ENCODE measurements at places on chromosomes 13 and 19.
A peak's percentile ranks its signal among the peaks of the same experiment; 100 is the strongest.

DNA sequence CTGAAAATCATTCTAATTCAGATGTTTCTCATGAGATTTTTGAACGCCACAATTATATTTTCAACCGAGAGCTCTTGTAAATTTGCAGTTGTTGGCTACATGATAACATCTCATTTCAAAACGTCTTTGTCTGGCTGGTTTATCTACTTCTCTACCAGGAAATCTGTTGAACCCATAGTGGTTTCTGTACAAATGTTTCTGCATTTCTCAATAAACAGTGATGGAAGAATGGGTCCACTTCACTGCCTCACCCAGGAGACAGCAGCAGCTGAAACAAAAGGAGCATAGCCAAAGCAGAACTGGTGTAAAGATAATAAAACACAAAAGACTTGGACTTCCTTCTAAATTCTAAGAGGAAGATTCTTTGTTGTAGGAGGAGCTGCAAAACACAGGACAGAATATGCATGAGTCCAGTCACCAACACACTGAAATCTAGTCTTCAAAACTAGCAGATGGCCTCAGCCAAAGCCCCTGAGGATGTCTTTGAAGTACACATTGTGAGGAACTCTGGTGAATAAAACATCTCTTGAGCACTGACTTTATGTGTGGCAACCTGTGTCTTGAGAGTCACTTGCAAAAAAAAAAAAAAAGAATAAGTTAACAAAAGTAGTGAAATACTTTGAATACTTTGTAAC lies 68.6 kb upstream of the FGF14 start:
- no peak for DNase-seq

DNA sequence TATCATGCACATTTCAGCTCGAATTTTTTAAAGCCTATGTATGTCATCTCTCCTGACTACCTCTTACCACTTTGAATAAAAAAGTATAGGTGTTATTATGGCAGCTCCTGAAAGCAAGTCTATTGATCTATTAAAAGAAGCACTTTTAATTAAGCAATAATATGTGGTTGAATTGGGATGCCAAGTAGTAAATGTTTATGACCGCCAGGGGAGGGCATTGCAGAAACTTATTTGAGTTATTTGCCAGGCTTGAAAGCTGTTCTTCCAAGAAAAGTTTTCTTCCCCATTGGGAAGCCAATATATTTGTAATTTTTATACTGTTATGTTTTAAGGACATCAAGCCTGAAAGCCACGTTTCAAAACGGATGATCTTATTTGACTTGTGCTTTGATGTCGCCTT lies 88.1 kb upstream of the SOX21 start:
- no peak for DNase-seq

GRCh38 chr19:44767295-44768180 lies 10.2 kb upstream of the CBLC start:
- no peak for DNase-seq

- peak; percentile 46 for DNase-seq
Measured at GRCh38 chr19:7515645-7516151, at the start of gene ZNF358. Gene ZNF358 (plus strand): TSS chr19:7516103. CDS start chr19:7519243, 3,140 bp downstream.

DNA sequence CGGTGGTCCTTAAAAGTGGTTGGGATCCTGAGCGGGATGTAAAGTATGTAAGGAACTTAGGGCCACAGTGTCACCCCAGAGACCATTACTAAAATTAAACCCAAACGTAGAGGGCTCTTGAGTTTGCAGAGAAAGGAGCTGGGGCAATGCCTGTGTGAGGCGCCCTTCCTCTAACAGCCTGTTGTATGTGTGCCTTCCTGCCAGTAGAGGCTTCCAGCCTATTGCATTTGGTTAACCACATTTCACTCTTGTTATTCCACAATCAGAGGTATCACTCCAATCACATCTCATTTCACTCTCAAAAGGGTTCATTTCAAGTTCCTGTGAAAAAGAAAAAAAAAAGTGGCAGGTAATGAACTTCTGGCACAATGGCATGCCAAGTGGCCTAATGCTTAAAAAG lies 29.4 kb downstream of the DIAPH3 start:
- no peak for DNase-seq

GRCh38 chr13:68368922-68369321 lies 1138.8 kb upstream of the PCDH9 start:
- DNase-seq, result no peak

- no peak for DNase-seq
Measured at GRCh38 chr13:61415749-61416148, at the start of gene PCDH20. Gene PCDH20 (minus strand): TSS chr13:61415849. CDS start chr13:61415158, 691 bp downstream.

DNA sequence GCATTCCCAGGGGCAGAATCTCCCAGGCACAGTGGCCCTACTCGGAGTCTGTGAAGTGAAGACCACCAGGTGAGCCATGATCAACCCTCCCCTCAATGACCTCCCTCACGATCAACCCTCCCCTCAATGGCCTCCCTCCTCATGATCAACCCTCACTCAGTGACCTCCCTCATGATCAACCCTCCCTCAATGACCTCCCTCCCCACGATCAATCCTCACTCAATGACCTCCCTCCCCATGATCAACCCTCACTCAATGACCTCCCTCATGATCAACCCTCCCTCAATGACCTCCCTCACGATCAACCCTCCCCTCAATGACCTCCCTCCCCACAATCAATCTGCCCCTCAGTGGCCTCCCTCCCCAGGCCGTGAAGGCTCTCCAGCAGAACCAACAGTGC lies 32.1 kb downstream of the SBNO2 start:
- no peak for DNase-seq

GRCh38 chr19:17455308-17456123 lies 5.2 kb downstream of the NXNL1 start:
- no peak for DNase-seq

GRCh38 chr13:106570299-106570852 lies 2.4 kb upstream of the ARGLU1 start:
- DNase-seq, result peak; percentile 68

DNA sequence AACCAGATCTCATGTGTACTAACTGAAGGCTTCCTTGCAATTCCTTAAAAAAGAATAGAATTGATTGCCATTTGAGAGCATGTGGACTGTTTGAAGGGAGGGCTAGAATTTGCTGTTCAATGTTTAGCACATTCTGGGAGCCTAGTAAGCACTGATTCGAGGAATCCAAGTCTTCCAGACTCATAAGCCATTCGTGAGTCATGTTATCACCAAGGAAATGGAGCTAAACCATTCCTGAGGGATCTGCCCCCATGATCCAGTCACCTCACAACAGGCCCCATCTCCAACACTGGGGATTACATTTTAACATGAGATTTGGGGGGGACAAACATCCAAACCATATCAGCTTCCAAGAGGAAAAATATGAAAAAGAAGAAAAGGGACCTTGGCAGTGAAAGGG lies 276.4 kb downstream of the KCNRG start:
- no peak for DNase-seq

- peak; percentile 82 for DNase-seq
Measured at GRCh38 chr19:42121656-42122069, 10.6 kb downstream of the POU2F2 start.

DNA sequence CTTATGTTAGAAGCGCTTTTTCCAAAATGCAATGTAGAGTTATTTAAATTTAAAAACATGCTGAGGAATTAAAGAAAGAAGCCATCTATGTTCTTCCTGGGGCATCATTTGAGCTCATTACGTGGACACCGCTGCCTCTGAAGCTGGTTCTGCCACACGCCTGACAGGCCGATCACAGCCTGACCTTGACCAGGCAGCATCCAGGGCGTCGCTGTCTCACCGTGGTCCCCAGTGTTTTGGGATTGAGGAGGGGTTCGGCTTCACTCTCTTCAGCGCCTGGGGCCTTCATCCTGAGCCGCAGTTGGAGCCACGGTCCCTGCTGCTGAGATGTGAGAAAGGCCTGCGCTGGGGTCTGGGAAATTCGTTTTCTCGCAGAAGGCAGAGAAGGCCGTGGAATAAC lies 64.0 kb downstream of the ATP11A start:
- no peak for DNase-seq

- no peak for DNase-seq
Measured at GRCh38 chr13:30681843-30682242, 53.5 kb upstream of the ALOX5AP start.

GRCh38 chr13:63636316-63636993 lies 2220.8 kb upstream of the PCDH20 start:
- no peak for DNase-seq

- no peak for DNase-seq
Measured at GRCh38 chr13:98563071-98563470, 13.8 kb downstream of the STK24 start.

DNA sequence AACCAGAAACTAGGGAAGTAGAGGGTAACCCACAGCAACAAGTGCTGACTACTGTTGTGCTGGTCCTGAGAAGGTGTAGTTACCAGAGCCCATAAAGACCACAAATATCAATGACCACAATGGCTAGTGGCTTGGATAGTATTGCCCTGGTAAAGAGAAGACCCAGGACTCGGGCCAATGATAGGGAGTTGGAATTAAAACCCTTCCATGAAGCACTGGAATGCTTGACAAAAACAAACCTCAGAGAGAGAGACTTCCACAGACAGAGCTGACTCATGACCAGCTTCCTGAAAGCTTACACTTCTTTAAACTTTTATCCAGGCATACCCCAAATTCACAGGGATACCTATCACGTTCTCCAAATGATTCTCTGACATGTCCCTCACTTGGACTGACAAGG lies 60.5 kb downstream of the WDR87 start:
- DNase-seq, result no peak

GRCh38 chr19:4284176-4284958 lies 5.3 kb downstream of the SHD start:
- no peak for DNase-seq

- DNase-seq, result no peak
Measured at GRCh38 chr13:50476577-50477285, 366.8 kb downstream of the DLEU7 start.

DNA sequence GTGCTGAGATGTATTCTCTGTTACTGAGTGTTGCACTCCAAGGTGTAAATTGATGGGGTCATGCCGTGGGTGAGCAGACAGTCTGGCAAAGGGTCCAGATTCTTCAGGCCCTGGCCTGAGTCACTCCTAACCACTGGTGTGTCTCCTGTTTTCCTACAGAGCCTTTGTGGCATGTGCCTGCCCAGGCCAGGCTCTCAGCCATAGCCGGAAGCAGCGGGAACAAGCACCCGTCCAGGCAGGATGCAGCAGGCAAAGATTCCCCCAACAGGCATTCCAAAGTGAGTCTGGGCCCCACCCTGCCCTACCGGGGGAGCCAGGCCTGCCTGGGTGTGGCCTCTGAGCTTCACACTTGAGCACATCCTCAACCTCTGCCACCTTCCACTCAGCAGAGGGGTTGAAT lies 61.9 kb downstream of the DPF1 start:
- DNase-seq, result no peak

- DNase-seq, result no peak
Measured at GRCh38 chr13:110876609-110877008, 38.3 kb downstream of the ANKRD10 start.

DNA sequence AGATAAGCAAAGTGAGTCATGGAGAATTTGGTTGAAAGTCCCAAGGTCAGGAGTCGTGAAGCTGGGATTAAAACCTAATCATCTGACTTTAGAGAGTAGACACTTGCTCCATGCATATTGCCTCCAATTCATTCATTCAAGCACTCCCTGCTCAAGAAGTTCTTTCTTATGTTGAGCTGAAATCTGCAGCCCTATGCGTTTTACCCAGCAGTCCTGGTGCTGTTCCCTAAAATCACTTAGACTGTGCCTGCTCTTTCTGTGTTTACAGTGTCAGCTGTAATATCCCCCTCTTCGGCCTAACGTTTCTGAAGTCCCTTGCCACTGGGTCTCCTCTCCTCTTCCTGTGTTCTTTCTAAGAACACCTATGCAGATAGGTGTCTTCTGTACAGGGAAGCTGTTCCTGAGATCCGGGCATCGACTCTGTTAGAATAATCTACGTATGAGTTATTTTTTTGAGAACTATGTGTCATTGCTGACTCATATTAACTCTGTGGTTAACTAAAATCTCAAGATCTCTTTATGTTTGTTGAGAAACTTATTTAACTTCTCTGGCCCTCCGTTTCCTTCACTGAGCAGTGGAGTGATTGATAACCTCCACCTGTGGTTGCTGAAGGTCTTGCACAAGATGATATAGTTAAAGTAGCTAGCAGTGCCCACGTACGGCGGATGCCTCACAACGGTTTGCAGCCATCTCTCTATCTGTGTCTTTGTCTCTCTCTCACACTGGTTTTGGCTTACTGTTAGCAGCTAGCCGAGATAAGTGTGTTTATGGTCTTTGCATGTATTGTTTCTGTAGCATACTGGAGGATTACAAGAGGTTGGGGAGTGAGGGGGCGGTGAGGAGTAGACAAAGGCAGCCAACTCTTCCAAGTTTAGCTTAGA lies 4.7 kb downstream of the ALOX5AP start:
- DNase-seq, result peak; percentile 53

- DNase-seq, result no peak
Measured at GRCh38 chr13:79621902-79622301, 140.9 kb downstream of the NDFIP2 start.

GRCh38 chr13:23771552-23771951 lies 117.6 kb downstream of the MIPEP start:
- DNase-seq, result no peak

DNA sequence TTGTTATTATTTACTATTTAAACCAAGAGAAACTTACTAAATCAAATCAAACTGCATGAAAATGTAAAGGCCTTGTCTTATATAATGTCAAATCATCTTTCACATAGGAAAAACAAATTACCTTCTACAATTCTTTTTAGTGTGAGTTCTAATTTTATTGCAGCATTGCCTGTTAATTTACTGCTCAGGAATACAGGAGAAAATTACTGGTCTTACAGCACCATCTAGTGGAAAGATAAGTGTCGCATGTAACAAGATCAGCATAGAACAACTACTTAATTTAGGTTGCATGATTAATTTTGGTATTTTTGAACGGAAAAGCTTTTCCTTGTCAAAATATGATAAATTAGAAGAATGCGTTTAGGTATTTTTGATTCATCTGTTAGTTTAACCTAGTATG lies 502.7 kb downstream of the UQCRFS1 start:
- no peak for DNase-seq

GRCh38 chr13:79392882-79393563 lies 13.0 kb downstream of the RBM26 start:
- no peak for DNase-seq

- DNase-seq, result peak; percentile 68
Measured at GRCh38 chr19:4066682-4067395, at the start of gene ZBTB7A. Gene ZBTB7A (minus strand): TSS chr19:4066899. CDS start chr19:4055232, 11,667 bp downstream.

GRCh38 chr13:36795463-36795862 lies 23.6 kb upstream of the RFXAP start:
- no peak for DNase-seq

GRCh38 chr19:45041125-45041524 lies 2.3 kb downstream of the CLASRP start:
- no peak for DNase-seq

DNA sequence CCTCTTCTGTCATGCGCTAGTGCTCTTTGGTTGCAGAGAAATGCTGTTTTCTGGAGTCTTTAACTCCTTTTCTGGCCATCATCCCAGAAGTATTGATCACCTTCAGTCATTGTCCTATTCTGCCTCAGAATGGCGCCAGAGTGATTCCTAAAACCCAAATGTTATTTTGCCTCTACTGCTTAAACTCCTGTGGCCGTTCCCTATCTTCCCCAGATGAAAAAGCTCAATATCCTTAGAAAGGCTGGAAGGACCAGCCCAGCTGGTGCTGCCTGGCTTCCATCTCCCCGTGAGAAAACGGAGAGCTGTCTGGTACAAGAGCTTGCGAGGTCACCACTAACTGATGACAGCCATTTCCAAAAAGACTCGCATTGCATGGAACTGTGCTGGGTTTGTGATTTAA lies 179.1 kb downstream of the RBM26 start:
- DNase-seq, result no peak
